ENCODE measurements at places on chromosomes 1 and 21.

DNA sequence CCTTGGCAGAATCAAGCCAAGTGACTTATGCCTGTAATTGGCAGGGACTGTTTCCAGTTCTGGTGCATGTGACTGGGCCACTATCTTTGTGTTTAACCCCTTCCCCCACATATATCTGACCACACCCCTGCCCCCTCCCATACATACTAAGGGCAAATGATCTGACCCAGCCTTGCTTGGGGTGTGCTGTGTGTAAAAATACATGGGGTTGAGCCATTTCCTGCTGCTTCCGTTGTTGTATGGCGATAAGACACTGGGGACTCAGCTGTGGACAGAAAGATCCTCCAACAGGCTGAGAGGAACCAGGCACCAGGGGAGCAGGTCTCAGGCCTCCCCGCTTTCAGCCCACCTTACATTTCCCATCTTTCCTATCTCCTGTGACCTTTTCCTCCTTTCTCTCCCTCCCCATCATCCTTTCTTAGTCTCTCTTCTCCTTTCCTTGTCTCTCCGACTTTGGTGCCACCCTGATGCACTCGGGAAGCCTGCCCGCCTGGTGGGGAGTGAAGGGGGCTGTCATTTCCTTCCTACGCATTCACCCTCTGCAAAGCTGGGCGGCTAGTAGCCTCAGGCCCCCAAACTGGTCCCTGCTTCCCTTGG, 39.7 kb downstream of the TMCC2 start:
- DNase-seq, result no peak

DNA sequence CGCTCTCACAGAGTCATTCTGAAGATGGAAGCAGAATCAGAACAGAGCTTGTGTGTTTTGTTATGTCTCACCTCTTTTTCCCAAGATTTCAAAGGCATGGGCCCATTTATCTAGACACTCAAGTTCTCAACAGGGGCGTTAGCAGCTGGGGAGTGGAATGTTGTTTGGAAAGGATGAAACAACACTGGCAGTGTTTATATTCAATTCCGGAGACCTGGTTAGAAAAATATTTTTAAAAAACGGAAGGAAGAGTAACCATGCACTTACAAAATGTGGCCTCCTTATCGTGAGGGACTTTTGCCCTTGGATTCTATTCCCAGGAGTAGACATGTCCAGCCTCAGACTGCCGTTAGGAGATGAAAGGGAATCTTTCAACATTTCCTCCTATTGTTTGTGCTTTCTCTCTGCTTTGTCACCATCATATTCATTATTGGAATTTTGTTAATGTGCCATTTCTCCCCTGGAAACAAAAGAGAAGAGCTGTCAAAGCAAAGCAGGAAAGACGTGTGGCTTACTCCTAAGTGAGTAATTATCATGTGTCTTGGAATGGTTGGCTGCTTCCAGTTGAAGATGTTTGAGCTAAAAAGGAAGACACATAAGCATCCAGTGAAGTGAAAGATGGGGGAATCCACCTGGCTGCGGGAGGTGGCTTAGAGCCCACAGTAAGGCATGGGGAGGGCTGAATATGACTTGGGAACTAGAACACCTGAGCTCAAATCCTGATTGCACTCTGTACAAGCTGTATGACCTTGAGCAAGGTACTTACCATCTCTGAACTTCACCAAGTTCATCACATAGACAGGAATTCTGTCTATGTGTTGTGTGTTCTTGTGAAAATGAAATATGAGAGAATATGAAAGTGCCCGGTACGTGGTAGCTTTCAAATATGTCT, 71.7 kb upstream of the JUN start:
- no peak for DNase-seq

- no peak for DNase-seq
Measured at GRCh38 chr1:236143104-236143948, 987 bp downstream of the GPR137B start.

- DNase-seq, result no peak
Measured at GRCh38 chr21:36077758-36078157, 7.9 kb downstream of the CBR1 start.

- DNase-seq, result no peak
Measured at GRCh38 chr1:242401937-242402336, 122.6 kb downstream of the PLD5 start.

- DNase-seq, result no peak
Measured at GRCh38 chr21:45029298-45029947, 45.0 kb upstream of the ADARB1 start.

- no peak for DNase-seq
Measured at GRCh38 chr1:58238846-58239245, 307.7 kb downstream of the OMA1 start.

DNA sequence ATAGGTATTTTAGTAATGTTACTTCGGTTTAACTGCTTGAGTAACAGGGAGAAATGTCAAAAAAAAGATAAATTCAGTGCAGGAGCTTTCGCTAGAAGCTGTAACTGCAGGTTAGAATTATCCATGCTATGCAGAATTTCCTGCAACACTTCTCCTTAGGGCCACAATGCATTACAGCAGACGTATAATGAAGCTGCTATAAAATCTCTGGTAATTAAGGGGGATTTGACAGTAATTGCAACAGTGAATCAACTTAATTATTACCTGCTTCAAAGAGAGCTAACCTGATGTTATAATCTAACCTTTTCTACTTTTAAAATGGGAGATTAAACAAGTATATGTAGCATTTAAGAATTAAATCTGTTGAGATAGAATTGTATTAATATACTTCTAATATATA, 92.6 kb downstream of the ATG4C start:
- no peak for DNase-seq

DNA sequence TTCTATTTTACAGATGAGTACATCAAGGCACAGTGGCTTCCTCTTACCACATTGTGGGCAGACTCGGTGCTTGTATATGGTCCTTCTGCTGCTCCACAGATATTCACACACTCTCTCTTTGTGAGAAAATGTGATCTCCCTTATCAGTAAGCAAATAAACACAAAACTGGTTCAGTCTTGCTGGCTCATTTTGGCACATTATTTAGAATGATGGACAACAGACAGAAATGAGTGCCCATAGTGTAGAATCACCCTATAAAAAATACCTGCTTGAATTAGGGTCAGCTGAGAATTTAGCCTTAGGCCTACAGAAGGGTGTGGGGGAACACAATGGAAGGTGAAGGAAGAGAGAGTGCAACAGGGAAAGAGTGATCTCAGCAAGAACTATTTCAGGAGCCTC, 423.1 kb downstream of the HLX start:
- no peak for DNase-seq

DNA sequence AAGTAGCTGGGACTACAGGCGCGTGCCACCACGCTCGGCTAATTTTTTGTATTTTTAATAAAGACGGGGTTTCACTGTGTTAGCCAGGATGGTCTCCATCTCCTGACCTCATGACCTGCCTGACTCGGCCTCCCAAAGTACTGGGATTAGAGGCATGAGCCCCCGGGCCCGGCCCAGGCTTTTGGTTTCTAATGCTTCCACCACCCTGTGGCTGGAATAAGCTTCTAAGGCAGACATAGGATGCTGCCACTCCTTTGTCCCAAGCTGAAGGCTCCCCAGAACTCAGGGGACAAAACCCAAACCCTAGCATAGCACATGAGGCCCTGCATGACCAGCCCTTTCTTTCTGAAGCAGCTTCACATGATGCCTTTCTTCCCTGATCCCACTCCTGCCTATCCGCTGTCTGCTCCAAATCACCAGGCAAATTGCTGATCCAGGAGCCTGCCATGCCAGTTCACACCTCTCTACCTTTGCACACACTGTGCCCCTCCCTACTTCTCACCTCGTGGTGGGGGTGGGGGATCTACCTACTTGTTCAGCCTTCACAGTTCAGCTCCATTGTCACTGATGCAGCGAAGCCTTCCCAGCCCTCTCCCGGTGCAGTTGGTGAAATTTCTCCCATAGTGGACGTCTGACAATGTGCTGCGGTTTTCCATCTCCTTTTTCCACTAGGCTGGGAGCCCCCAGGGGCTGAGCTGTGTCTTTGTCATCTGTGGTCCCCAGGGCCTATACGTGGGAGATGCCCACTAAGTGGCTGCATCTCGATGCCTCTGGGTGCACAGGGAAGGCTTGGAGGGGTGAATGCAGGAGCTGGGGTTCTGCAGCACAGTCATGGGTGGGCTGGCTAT, 6.9 kb downstream of the PTPRU start:
- DNase-seq, result no peak

GRCh38 chr1:152681616-152682015, 4.3 kb upstream of the LCE2B start:
- no peak for DNase-seq

- no peak for DNase-seq
Measured at GRCh38 chr1:109641861-109642260, 14.0 kb upstream of the GSTM4 start.

DNA sequence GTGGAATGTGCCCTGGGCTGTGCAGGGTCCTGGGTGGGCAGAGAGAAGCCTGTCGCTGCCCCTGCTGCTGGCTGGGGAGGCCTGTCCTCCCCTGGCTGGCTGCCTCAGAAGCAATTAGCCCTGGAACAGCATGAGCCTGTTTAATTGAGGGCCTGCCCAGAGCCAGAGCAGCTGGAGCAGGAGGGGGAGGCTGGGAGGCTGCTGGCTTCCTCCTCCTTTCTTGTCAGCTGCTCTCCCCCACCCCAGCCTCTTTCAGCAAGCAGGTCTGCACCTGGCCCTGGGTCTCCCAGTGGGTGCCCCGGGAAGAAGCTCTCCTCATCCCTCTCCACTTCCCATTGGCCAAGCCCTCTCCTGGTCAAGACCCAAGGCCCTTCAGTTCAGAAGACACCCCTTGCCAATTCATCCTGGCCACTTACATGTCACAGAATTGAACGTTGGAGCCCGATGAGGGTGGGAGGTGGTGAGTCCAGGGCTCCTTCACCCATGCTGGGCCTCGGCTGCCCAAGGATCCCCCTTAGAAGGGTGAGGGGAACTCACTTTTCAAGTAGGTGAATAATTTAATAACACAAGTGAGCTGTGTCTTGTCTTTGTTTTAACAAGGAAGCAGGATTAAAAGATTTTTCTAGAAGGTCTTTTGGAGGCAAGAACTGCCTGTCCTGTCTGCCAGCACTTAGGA, 13.2 kb downstream of the AMPD2 start:
- DNase-seq, result no peak

DNA sequence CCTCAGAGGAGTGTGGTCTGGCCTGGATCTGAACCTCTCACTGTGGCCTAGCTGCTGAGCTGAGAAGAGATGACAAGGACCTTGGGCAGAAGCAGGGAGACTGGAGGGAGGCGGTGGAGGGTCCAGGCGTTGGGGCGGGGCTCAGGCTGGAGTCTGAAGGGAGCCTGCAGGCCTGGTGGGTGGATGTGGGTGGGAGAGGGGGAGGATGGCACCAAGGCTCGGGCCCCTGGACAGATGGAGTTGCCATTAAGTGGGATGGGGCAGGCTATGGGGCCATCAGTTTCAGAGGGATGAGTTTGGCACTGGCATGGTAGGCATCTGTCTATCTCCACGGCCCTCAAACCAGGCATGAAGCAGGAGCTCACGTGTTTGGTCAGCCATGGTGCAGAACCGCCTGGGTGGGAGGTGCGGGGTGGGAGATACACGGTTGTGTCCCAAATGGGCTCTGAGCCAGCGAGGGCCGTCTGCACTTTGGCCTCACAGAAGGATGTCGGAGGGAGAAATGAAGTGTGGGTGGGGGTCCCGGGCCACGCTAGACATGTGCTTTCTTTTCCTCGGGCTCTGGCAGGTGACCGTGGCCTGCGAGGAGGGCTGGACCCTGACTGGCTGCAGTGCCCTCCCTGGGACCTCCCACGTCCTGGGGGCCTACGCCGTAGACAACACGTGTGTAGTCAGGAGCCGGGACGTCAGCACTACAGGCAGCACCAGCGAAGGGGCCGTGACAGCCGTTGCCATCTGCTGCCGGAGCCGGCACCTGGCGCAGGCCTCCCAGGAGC, 23.6 kb downstream of the PCSK9 start:
- DNase-seq, result no peak

GRCh38 chr1:23742670-23743286, 493 bp upstream of the ELOA start:
- no peak for DNase-seq

DNA sequence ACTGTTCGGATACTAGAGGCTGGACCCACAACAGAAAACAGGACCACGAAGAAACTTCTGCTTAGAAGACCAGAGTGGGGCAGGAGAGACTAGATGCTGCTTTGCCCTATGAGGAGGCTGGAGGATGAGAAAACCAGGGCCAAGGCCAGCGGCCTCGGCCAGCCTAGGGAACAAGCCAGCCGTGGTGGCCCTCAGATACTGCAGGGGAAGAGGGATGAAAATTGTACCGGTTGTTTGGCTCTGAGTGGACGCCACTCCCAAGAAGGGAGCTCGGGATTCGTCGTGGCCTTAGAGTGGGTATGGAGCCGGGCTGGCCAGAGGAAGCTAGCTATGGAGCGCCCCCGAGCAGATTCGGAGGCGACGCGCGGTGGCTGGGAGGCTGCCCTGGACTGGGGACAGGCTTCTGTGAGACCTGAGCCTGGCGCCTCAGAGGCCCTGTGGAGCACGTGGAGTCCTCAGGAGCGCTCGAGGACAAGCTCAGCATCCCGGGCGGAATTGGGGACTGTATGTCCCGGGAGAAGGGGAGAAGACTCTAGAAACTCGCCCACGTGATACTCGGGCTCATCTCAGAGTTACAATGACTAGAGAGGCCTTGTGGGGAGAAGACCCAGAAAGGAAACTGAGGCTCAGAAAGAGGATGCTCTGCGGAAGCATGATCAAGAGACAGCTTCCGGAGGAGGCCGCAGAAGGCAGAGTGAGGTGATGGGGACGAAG, 2.8 kb downstream of the PRRX1 start:
- DNase-seq, result no peak

GRCh38 chr1:111476761-111477309, 3.1 kb downstream of the C1orf162 start:
- no peak for DNase-seq

DNA sequence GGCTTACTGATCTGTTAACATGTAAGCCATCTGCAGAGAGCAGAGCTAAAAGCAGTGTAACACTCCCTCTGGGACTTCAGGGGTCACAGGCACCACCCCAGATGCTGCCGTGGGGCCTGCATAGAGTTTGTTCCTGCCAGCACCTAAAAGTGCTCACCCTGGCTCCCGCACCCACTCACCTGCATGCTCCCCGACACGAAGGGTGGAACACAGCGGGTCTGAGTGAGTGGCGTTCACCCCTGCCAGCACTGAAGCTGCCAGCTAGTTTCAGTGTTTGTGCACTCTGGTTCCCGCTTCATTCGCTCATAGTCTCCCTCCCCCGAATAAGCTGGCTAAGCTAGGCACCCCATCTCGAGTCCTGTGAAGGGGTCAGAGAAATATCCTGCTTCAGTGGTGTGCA, 1681.0 kb downstream of the NCAM2 start:
- DNase-seq, result no peak

DNA sequence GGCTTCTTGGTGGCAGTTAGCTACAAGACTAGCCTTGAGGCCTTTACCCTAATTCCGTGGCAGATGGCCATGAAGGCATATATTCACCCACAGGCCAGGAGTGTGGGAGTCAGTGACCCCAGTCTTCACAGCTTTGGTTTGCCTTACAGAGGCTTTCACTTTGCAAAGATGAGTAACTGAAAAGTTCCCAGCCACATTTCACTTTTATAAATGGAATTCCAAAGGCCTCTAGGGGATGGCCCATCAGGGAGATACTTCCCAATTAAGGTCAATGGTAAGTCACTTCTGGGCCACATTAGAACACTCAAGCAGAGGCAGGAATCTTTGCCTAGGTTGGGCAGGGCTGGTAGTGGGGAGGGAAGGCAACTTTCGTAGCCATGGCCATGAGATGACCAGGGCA, 13.1 kb upstream of the HEYL start:
- no peak for DNase-seq

- peak; percentile 77 for DNase-seq
Measured at GRCh38 chr1:241837901-241838300, 10.1 kb upstream of the EXO1 start.
